D721Med (cell line): ENCODE measurements at places on chromosomes 13 and 19.

GRCh38 chr19:47315125-47315821, 5.6 kb downstream of the C5AR1 start:
- no peak for DNase-seq

- no peak for DNase-seq
These were observed 884.7 kb downstream of the DIAPH3 start for GRCh38 chr13:59279028-59279427.

DNA sequence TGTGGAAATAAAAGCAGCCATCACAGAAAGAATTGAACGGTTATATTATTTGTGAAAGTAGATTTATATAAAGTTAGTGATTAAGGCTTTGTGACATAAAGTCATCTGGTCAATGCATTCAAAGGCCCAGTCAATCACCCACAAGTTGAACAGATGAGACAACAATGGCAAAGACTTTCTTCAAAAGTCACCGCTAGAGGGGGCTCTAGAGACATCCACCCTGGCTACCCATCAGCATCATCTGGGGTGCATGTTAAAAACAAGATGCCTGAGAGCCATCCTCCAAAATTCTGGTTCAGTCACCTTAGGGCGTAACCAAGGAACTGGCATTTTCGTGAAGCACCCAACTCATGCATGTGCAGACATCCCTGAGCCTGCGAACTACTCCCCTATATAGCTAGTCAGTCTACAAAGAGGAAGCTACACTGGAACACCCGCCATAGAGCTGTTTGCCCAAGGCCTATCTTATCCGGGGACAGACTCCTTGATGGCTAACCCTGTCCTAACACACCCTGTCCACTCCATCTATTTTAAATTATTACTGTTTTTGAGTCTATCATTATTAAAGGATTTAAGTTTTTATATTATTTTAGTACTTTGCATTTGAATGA, 970.5 kb downstream of the UQCRFS1 start:
- peak; percentile 27 for DNase-seq

GRCh38 chr13:39047560-39047959, 9.3 kb downstream of the NHLRC3 start:
- DNase-seq = no peak

- DNase-seq = no peak
These were observed 22.3 kb upstream of the PDCD5 start for GRCh38 chr19:32558607-32559228.

- DNase-seq = no peak
These were observed 287.9 kb downstream of the DCLK1 start for GRCh38 chr13:35843272-35843671.

GRCh38 chr19:44753932-44754749, 5.6 kb downstream of the BCL3 start:
- DNase-seq = no peak

DNA sequence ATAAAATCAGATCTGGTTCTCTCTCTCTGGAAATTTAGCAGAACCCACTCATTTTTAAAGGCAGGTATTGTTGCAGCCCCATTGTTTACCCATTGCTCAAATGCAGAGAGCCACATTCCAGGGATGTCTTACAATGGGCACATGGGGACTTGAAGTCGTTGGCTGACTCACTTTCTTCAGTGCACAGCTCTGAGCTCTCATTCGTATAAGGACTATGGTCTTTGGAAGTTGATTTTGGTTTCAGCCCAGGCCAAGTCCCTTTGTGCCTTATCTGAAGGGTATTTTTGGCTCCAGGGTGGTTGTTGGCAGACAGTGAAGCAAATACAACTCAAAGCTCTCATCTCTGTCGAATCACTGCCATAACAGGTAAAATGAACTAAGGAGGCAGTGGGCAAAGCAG, 47.3 kb upstream of the CLDN10 start:
- DNase-seq = no peak

DNA sequence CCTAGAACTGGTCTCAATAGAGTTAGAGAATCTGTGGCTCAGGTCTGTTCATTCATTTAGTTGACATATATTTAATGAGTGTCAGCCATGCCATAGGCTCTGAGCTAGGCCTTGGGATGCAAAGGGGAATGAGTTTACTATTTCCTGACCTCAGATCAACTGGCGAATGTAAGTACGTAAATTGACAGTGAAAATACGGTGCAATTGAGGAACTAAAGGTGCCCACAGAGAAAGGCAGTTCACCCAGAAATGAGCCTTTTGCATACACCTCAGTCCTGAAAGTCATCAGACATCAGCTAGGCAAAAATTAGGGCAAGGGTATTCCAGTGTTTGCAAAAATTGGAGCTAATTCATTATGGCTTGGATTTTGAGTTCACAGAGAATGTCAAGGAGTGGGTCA, 20.6 kb upstream of the UPF3A start:
- DNase-seq = no peak

DNA sequence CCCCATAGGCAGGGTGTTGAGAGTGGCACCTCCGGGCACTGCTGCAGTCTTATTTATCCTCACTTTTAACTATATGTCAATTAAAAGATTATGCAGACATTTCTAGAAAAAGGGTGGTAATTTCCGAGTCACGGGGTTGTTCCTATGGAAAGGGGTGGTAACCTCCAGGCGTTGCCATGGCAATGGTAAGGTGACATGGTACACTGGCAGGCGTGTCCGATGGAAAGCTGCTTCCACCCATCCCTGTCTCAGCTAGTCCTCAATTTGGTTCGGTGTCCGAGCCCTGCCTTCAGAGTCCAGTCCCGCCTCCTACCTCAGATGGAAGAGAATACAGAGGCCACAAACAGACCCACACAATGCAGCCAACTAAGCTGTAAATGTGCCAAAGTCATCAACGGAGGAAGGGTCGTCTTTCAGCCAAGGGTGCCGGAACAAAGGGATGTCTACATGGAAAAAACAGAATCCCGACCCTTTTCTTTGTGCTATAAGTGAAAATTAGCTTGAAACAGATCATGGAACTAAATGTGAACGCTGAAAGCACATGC, 72.6 kb upstream of the C13orf46 start:
- DNase-seq = no peak
